Vagina (tissue), 2 donors: ENCODE measurements at places on chromosomes 5 and 9.

DNA sequence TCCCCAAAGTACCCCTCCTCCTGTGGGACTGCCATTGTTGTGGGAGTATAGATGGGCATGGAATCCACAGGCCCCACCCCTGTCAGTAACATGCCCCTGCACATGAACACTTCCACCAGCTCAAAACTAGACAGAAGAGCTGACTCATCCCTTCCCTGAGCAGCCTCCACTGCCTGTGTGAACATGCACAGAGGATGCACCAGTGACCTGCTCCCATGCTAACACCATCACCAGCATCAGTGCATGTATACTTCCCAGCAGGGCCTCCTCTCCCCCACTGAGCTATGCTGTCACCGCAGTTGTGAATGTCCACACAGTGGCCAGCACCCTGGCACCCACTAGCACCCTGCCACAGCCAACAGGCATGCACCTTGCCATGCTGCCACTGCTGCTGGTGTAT lies 939.8 kb downstream of the EFNA5 start:
- no peak for DNase-seq

- DNase-seq, result no peak
These were observed 228.8 kb upstream of the ZNF462 start for GRCh38 chr9:106634183-106634582.

- DNase-seq, result no peak
These were observed 185.9 kb upstream of the RASA1 start for GRCh38 chr5:87081511-87082372.

- DNase-seq, result no peak
These were observed 9.0 kb upstream of the TTLL11 start for GRCh38 chr9:122102156-122102555.

DNA sequence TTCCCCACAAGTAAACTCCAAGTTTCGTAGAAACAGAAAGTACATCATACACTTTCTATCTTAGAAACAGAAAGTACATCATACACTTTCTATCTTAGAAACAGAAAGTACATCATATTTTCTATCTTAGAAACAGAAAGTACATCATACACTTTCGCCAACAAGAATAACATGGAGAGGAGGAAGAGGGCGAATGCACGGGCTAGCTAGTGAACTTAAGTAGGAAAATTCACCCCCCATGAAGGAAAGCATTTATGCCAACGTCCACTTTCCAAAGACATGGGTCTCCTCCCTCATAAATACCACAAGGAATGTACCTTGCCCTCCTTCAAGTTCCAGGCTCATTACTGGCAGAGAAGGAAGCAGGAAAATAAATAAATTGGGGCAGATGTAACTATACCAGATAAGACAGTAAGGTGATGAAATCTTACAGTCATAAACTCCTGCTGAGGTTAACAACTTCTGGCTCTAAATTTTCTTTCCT lies 64.7 kb downstream of the FRMD3 start:
- DNase-seq, result no peak

DNA sequence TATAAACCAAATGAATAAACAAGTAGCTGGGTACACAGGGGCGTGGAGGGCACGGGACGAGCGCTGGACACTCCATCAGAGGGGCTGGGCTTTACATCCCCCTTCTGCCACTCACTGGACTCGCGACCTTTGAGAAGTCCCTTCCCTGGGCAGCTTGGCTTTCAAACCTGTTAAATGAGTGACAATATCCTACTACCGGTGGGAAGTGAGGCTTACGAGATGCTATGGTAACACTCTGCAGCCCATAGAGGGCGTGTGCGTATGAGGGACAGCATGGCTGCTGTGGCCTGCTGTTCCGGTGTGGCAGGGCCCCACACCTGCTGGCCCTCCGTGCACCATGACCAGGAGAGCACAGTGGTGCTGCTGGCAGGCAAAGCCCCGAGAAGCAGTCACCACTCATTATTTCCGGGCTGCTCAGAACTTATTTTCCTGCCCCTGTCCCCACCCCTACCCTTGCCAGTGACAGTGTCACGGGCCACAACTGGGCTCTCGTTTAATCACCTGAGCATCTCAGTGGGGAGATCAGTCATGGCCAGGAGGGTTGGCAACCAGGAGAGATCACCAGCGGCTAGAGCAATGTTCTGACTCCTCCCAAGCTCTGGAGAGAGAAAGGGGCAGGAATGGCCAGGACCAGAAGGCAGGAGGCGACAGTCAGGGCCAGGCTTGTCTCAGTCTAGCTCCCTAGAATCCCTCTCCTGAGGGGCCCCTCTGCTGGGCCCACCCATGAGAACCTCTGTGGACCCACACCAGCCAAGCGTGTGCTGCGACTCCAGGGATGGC lies 10.5 kb downstream of the CLTB start:
- DNase-seq, result no peak

- DNase-seq, result no peak
These were observed 486.6 kb downstream of the CCDC171 start for GRCh38 chr9:16039218-16039987.

GRCh38 chr9:119955276-119955675 lies 586.0 kb upstream of the BRINP1 start:
- DNase-seq, result no peak

- no peak for DNase-seq
These were observed 478.8 kb upstream of the ADAMTS16 start for GRCh38 chr5:4661326-4661725.

GRCh38 chr9:120902569-120903535 lies 23.7 kb downstream of the TRAF1 start:
- no peak for DNase-seq

DNA sequence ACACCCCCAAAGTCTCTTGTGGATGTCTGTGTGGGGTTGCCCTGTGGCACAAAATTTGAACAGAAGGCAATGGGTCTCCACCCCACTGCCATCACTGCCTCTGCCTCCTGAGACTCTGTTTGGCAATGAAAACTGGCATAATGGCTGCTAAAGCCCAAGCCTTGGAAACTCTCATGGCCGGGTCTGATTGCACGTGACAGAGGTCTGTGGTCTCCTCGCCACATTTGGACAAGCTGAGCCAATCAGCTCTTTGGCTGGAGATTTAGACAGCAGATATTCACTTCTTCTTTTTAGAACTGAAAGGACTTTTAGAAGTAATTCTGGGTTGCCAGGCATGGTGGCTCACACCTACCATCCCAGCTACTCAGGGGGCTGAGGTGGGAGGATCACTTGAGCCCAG lies 5.5 kb downstream of the GGTA1 start:
- DNase-seq, result no peak

DNA sequence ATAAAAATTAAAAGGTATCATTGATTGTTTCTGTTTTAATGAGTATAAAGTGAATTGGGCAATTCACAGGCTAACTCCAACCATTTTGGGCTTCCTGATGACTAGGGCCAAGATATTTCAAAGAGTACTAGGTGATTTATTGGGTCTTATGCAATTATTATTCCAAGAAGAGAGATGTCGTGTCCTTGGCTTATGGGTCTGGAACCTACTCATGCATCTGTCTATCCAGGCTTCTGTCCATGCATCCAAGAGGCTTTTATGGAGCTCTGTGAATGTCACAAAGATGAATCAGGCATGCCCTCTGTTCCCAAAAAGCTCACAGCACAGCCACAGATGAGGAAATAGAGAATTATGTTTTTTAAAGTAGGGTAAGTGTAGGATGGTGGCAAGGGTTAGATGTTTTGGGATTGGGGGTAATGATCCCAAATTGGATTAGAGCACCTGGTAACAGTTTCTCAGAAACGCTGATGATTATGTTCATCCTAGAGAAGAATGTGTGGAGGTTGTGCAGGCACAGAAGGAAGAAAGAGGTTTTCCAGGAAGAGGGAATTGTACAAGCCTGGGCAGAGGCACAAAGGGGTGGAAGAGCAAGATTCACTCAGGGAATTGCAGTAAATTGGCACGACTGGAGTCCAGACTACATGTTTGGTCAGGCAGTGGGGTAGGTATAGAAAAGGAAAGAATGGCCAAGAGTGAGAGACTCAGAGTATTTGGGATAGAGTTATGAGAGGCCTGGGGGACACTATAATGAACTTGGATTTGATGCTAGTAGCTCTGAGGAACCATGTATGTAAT lies 83.0 kb upstream of the TNC start:
- DNase-seq, result peak; percentile 94

DNA sequence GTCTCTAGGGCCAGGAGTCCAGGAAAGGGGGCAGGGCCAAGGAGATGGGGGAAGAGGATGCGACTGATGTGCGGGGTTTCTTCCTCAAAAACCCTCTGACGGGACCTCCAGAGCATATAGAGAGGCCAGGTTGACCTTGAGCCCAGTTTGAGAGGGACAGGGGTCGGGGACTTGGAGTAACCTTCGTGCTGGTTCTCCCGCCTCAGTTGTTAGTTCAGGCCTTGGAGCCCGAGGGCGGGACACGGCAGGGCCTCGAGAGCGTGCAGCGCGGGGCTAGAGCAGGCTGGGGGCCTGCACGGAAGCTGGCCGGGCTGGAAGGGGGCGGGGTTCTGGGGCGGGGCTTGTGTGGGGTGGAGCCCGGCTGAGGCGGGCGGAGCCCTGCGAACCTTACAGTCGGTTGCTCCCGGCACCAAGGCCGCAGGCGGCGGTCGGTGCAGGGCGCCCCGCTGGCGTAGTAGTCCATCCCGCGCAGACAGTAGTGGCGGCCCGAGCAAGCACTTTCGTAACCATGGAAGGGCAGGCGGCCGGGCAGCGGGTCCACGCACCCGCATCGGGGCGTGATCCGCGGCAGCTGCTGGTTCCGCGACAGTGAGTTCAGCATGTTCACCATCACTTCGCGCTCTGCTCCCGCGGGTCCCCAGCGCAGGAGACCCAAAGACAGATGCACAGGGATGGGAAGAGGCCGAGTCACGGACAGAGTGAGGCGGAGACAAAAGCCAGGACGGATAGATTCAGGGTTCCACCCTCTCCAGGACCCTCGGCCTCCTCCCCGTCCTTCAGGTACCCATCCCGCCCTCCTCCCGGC lies 4.0 kb upstream of the MYORG start:
- DNase-seq, result no peak

DNA sequence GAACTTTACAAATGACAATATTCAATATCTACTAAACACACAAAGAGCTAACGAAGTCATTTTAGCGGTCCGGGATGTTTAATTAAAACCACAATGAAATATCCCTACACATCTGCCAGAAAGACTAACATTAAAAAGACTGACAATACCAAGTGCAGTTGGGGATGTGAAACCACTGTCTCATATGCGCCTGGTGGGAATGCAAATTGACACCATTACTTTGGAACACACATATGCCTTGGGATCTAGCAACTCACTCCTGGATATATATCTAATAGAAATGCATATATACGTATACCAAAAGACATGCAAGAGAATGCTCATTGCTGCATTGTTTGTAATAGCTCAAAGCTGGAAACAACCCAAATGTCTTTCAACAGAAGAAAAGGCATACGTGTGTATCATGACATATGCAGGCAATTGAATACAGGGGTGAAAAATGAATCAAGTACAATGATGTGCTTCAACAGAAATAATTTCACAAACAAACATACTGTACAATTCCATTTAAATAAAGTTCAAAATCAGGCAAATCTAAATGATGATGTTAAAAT lies 153.3 kb downstream of the CARTPT start:
- DNase-seq, result no peak

GRCh38 chr9:98109052-98109451 lies 10.0 kb downstream of the TRIM14 start:
- no peak for DNase-seq

GRCh38 chr5:175555168-175555785 lies 76.9 kb downstream of the SFXN1 start:
- DNase-seq, result no peak
